ENCODE measurements at places on chromosomes 1 and 21. TPM values are rescaled to one million over a fixed set of nuclear protein-coding genes. Genes with fewer than 3 reads are reported as not detected.

Gene S100A1
- 0.54 TPM for total RNA-seq

Gene CR1L
- total RNA-seq = not detected

Gene C4BPA
- total RNA-seq = not detected

Gene ATP1A4
- total RNA-seq = not detected

Gene RSPO1
- total RNA-seq = not detected

Gene TCP10L
- 0.45 TPM for total RNA-seq

Gene AIM2
- total RNA-seq = not detected

Gene HCRTR1
- total RNA-seq = 0.18 TPM

Gene NECTIN4
- total RNA-seq = not detected

Gene RIIAD1
- total RNA-seq = not detected

Gene KMO
- not detected for total RNA-seq

Gene ZNF669
- 9.4 TPM for total RNA-seq

Gene SLC37A1
- 2.5 TPM for total RNA-seq

DNA sequence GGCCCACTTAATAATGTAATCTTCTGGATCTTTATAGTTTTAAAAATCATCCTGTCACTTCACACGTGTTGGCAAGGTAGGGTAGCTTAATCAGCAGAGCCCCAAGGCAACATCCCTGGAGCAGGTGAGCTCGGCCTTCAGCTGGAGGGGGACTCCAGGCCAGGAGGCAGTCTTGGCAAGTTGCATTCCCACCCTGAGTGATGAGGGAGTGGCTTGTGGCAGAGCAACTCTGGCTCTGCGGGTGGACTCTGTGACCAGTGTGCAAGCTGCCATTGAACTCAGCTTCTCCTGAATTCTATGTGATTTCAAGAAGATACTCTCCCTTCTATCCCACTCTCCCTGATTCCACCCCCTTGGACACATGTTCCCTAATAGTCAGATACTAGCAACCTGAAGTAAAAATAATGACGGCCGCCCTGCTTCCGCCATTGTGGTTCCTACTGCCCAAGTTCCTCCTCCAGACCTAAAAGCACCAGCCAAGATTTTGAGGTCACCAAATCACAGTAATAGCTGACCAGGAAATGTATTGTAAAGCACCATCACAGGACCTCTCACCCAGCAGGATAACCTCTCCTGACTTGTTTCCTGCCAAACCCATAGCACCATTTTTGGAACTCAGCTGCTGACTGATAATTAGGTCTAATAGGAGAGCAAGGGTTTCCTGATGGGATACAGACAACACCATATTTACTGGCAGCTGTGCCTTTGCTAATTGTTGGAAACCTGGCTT lies 11.5 kb upstream of the LYST start:
- DNase-seq = no peak

DNA sequence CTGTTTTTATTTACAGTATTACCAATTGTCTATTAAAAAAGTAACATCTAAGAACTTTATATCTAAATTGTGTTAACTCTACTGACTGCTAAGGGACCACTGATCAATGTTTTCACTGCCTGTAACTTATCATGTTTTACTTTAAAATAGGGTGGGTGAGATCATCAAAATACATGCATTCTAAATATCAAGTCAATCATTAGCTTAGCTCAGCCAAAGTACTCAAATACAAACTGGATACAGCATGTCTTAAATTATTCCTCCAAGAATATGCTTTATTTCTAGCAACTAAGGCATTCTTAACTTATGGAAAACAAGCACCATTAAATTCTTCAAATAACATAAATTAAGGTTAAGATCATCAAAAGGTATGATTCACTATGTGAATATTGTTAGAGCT lies 638.7 kb upstream of the RGS18 start:
- no peak for DNase-seq

GRCh38 chr1:247487057-247487456 lies 29.2 kb upstream of the OR2B11 start:
- peak; percentile 50 for DNase-seq

DNA sequence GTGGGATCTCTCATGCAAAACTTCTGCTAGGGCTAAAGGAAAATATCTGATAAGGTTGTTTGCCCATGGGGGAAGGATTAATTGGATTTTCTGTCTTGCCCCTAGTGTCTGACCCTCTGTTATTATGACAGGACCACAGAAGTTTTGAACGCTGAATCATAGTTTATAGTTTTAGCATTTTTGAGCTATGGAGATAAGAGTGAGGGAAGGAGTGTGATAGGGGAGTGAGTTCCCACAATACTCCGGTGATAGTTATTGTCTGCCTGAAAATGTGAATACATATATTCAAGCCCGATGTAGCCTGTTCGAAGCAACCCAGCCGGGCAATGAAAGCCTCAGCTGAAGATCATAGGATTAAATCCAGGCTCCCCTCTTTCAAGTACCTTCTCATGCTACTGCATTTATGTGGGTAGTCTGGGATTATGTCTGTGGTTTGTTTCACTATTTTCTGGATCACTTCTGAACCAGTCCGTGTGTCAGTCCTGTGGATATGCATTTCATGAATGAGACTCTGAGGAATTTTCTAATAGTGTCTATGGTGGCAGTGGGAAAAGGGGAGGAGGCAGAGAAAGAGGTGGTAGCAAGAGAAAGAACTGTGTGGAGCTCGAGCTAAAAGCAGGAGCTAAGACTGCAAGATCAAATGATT lies 258.7 kb downstream of the DISC1 start:
- peak; percentile 88 for DNase-seq

DNA sequence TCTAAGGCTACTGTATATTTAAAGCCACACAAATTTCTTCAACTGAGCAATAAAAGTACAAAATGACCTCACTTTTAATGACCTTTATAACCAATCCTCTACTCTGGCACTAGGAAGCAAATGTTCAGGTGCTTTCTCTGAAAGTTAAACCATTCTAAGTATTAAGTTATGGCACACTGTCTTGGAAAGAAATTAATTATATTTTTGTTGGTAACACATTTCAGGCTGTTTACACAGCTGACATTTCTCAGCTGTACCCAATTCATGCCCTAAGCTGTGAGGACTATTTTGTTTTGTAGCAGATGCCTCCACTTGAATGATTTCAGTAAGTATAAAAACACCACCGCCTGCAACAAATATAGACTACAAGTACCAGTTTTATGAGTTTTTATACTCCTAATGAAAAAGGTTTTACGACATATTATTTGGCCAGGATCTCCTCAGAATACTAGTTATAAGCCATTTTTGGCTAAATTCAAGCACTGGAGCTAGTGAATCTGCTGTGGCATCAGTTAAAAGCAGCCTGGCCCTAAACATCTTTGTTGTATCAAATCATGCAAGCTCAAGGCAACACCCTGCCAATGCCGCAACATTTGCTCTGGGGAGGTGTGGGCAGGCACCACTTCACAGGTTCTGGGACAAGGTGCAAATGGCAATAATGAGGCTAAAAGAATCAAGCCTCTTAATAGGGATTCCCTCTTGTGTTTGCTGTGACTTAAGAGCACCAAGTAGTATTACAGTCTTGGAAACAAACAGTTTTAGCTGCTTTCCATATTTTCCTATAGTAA lies 228.4 kb upstream of the DMRTA2 start:
- no peak for DNase-seq

DNA sequence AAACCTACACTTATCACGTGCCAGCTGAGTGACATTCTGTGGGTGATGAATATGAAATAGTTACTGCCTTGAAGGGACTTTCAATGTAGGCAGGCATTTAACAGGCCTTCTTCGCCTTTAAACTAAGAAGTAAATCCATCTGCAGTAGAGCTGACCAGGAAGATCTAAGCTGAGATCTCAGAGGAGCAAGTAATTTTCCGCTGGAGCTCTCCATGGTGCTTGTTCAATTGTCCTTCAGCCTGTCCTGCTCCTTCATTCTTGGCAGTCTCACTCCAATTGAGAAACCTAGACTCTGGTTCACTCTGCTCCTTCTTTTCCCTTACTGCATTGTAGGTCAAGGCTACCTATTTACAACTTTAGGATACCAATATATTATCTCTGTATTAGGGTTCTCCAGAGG lies 183.5 kb downstream of the HMCN1 start:
- DNase-seq = peak; percentile 76

GRCh38 chr1:153113416-153113815 lies at the start of gene SPRR2F:
Gene SPRR2F (minus strand): TSS chr1:153113516. CDS start chr1:153112733, 783 bp downstream.
- no peak for DNase-seq

DNA sequence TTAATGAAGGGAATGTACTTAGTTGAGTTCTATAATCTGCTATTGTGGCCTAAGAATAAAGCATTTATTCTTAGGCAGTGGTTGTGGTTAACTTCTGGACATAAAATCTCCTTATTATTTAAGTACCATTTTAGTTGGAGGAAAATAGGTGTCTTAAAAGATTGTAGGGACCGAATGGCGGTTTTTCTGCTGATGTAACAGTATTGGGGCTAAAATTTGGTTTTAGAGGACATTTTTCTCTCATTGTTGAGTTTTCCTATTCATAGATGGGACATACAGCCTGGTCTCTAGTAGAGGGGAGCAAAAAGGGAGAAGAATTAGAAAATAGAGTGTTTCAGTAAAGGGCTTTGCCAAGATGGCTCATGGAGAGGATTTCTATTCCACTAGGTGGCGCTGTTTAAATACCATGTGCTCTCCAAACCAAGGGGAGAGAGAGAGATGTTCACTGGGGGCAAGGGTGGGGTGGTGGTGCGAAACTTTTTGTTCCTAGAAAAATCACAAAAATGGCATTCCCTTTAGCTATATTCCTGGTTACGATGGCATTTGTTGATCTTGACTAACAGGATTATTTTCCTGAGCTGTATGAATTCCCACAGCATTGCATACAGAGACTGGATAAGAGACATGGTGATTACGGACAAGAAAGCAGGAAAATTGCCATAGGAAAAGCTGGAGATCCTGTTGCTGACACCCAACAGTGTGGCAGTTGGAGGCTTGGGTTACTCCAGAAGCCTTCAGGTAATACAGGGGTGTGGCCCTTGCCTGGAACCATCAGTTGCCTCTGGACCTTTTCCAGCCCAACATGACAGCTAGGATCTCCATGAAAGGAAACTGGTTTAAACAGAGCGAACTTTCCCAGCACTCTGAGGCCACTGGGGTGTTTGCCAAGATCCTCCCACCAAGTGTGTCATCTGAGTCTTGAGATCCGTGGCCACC lies 18.2 kb upstream of the FCGR2A start:
- peak; percentile 84 for DNase-seq

DNA sequence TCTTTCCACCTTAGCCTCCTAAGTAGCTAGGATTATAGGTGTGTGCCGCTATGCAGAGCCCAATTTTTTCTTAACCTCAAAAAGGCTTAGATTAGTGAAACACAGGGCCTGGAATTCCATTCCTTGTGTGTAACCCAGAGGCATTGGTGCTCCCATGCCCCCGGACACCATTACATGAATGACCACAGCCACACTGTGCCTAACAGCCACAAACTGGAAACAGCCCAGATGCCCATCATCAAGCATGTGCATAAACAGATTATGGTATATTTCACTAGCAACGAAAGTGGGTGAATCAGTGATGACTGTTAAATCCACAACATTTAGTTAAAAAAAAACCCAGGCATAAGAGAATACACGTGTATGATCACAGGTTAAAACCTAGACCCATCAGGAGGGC lies 24.4 kb downstream of the ADAM30 start:
- DNase-seq = no peak

DNA sequence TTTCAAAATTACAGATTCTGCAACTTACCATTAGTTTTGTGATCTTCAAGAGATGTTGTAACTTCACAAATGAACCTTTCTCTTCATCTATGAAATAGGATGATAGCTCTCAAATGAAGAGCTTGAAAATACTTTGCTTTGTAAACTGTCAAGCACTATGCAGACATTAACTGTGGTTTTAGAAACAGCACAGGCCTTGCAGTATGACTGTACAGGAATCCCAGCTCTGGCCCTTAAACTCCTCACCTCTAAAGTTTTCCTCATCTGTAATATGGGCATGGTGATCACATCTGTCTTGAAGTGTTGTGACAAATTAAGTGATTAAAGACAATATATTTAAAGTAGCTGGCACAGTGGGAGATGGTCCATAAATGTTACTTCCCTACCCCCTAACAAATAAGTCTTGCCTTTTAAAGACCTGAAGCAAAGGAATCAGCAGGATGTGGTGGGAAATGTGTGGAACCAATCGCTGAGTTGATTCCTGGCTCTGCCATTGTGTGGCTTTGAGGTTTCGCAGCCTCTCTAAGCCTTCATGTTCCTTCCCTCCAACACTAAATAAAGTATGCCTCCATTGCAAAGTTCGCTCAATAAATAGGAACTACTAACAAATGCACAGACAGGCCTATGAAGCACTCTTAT lies 5.5 kb upstream of the PTP4A2 start:
- DNase-seq = no peak

DNA sequence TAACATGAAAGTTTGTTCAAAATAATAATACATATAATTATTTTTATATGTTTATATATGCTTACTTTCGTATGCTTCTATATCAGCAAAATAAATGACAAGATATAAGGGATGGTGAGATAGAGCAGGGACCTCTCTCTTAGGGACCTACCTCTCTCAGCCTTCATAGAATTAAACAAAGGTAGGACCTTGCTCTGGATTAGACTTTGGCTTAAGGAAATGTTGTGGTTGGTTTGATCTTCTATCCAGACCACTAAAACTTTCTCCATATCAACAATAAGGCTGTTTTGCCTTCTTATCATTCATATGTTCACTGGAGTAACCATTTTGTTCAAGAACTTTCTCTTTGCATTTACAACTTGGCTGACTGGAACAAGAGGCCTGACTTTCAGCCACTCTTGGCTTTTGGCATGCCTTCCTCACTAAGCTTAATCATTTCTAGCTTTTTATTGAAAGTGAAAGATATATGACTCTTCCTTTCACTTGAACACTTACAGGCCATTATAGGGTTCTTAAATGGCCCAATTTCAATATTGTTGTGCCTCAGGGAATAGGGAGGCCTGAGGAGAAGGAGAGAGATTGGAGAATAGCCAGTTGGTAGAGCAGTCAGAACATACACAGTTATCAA lies 14.4 kb downstream of the FRRS1 start:
- DNase-seq = peak; percentile 18

DNA sequence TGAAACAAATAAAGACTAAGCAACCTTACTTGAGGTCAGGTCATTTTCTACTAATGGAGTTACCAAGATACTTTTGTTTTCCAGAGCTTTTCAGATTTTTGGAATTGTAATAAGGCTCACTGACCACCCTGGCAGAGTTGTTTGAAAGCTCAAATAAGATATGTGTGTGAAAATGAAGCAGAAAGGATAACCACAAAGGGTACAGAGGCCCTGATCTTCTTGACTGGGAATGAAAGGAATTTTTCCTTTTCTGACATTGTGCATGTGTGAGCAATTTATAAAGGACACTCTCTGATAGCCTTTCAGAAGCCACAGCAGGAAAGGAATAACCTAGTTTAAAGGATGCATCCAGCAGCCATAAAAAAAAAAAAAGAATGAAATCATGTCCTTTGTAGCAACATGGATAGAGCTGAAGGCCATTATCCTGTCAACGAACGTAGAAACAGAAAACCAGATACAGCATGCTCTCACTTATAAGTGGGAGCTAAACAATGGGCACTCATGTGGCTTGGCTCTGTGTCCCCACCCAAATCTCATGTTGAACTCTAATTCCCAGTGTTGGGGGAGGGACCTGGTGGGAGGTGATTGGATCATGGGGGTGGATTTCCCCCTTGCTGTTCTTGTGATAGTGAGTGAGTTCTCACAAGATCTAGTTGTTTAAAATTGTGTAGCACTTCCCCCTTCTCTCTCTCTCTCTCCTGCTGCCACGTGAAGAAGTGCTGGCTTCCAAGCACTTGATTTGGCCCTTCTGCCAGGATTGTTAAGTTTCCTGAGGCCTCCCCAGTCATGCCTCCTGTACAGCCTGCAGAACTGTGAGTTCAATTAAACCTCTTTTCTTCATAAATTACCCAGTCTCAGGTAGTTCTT lies 3.1 kb upstream of the SRP9 start:
- DNase-seq = no peak

- DNase-seq = no peak
Observed at GRCh38 chr1:1208713-1209433, 2.5 kb upstream of the TNFRSF18 start.

Data from fibroblast of the aortic adventitia (primary cell).